ENCODE measurements at places on chromosomes 11 and 22.

DNA sequence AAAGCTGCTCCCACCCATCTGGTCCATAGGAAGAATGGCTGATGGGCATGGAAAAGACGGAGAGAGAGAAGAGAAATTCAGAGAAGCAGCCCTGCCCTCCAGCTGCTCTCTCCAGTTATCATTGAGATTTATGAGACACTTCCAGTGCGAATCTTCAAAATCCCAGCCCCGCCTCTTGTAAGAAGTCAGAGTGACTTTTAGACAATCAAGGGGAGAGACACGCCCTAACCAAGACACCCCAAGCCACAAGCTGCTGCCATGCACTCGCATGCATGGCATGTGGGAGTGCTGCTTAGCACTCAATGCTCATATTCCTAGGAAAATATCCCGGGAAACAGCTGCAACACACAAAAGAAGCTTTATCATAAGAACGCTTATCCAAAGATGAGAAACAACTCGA lies 110.6 kb upstream of the BID start:
- DNase-seq: no peak

GRCh38 chr11:5620651-5621521 lies 3.9 kb upstream of the TRIM34 start:
- DNase-seq: no peak

DNA sequence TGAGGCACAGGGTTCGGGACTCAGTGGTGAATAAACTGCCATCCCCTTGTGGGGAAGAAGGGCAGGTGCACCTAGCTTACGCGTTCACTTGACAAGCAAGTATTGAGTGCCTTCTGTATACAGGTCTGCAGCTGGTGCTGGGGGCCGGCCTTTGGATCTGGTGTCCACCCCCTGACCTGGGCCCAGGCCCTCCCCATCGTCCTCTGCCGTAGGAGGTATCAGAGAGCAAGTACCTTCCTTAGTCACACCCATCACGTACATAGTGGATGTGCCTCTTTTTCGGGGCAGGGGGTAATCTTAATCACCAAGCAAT lies 53.3 kb downstream of the SMIM38 start:
- no peak for DNase-seq

DNA sequence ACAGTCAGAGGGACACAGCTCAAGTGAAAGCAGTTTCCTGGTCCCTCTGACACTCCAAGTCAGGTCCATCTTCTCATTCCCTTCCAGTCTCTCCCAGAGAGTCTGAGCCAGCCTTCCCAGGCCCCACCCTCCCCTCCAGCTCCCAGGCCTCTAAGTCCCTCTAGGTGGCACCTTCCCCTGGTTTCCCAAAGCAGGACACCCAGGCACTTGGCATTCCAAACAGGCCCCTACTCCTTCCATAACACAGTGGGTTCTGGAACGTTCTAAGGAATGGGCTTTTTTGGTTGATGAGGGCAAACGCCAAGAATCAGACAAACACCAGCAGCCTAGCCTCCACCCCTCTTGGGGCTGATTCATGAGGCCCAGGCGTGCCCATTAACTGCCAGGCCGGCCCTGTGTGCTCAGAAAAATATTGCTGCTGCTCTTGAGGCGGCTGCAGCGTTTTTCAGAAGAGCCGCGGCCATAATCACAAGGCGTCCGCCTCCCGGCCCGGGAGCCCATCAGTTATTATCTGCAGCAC lies 418.7 kb downstream of the SOX6 start:
- no peak for DNase-seq
